Activated T-cell treated with anti-CD3 and anti-CD28 coated beads, Interleukin-2, amount 50 U/mL, for 72 hours (primary cell): ENCODE measurements at places on chromosomes 2 and 18. TPM values are rescaled to one million over a fixed set of nuclear protein-coding genes. Genes with fewer than 3 reads are reported as not detected.

- no peak for DNase-seq
These were observed 168.2 kb downstream of the TWIST2 start for GRCh38 chr2:239015901-239016675.

REG1B gene
- total RNA-seq = not detected

DNA sequence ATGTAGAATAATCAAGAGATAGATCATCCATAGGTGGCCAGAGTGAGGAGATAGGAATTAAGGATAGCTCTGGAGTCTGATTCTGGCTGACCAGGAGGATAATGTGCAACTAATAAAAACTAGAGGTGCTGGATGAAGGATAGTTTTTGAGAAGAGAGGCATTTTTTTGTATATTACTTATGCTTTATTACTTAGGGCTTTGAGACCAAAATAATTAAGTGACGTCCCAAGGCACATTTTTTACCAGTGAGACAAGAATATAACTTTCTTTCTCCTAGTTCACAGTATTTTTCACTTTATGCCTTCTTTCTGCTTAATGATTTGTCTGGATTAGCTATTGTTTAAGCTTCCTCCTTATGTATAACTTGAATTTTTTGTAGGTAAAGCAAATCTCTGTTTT lies 756.6 kb downstream of the TSN start:
- no peak for DNase-seq

- no peak for DNase-seq
These were observed 71.8 kb upstream of the YWHAQ start for GRCh38 chr2:9702604-9703084.

- no peak for DNase-seq
These were observed at the start of gene SERPINB7 for GRCh38 chr18:63775166-63775730. SERPINB7 (plus strand) TSS chr18:63775418; CDS start chr18:63782373, 6,955 bp downstream.

- DNase-seq = no peak
These were observed 14.8 kb upstream of the STEAP3 start for GRCh38 chr2:119208791-119209203.

GRCh38 chr18:48939205-48940097 lies 11.3 kb downstream of the SMAD7 start:
- DNase-seq = no peak

- no peak for DNase-seq
These were observed 223.6 kb upstream of the EPAS1 start for GRCh38 chr2:46073540-46074046.

GRCh38 chr2:212732860-212733259 lies 194.3 kb upstream of the ERBB4 start:
- DNase-seq = no peak

GRCh38 chr2:65395621-65396347 lies 36.6 kb downstream of the SPRED2 start:
- DNase-seq = no peak

- no peak for DNase-seq
These were observed 55.0 kb downstream of the RPL37A start for GRCh38 chr2:216553482-216554240.

DUSP2 gene
- total RNA-seq = 340 TPM

IL18RAP gene
- 9.5 TPM for total RNA-seq

- no peak for DNase-seq
These were observed 144.4 kb downstream of the PTGR3 start for GRCh38 chr18:75064513-75064905.

KCNG3 gene
- total RNA-seq = 0.22 TPM

GRCh38 chr2:238697193-238698071 lies 150.5 kb upstream of the TWIST2 start:
- DNase-seq = no peak

GRCh38 chr2:168354499-168354898 lies 101.6 kb upstream of the CERS6 start:
- no peak for DNase-seq

SNTG2 gene
- 2.5 TPM for total RNA-seq

DNA sequence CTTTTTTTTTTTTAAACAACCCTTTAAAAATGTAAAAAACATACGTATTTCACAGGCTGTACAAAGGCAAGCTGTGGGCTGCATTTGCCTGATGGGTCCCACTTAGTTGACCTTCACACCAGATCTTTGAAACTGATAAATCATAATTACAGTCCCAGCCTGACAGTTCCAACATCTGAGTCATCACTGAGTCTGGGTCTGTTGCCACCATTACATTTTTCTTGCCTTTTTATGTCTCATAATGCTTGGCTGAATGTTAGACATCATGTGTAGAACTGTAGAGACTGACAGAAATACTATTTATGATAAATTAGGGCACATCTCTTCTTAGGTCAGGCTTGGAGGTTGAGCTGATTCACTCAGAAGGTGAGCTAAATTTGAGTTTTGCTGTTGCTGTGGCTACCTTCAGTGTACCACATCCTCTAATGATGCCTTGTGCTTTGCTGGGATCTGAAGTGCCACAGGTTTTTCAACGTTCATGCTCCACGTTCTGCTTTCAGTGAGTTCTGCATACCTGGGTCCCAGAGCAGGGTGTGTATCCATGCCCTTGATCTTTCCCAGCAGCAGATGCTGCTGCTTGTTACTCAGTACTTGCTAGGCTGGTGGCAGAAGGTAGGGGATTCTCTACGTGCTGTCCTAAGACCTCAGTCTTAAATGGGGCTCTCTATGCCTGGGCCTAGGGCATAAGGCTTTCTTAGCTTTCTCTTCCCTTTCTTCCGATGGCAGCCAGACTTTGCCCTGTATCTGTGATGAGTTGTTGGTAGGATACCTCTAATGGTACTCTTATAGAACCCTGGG lies 160.6 kb upstream of the SMAD7 start:
- DNase-seq = no peak

- no peak for DNase-seq
These were observed 93.7 kb upstream of the SH3BP4 start for GRCh38 chr2:234858145-234858544.

- DNase-seq = no peak
These were observed 231.2 kb downstream of the SNTG2 start for GRCh38 chr2:1181893-1182292.
